Stimulated activated CD8-positive, alpha-beta memory T cell treated with anti-CD3 and anti-CD28 coated beads, Interleukin-15, amount 100 ng/mL, for 48 hours (primary cell): ENCODE measurements at places on chromosomes 6 and 20.

- DNase-seq = no peak
Measured at GRCh38 chr6:118325220-118325860, 222.8 kb upstream of the PLN start.

- no peak for DNase-seq
Measured at GRCh38 chr20:19347943-19348456, 135.6 kb downstream of the SLC24A3 start.

DNA sequence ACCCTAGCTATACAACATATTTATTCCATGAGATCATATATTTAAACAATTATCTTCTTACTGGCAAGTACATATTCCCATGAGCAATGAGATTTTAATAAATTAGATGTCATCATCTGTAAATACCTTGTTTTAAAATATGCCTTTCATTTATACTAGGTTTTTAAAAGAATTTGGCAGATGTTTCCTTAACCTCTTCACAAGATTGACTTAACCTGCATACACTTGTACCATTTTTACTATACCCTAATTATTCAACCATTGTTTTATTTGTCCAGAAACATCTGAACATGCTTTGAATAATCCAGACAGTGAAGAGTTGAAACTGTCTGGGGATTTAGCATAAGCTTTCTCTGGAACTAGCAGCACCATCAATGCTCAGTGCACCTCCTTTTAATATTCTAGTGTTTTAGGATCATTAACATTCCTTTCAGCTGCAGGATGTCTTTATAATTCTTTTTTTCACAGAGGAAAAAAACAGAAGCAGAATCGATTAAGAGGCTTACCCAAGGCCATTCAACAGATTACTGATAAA is 188.0 kb upstream of the TENT5A start:
- no peak for DNase-seq

GRCh38 chr6:125818225-125818657 is 27.5 kb downstream of the NCOA7 start:
- no peak for DNase-seq

DNA sequence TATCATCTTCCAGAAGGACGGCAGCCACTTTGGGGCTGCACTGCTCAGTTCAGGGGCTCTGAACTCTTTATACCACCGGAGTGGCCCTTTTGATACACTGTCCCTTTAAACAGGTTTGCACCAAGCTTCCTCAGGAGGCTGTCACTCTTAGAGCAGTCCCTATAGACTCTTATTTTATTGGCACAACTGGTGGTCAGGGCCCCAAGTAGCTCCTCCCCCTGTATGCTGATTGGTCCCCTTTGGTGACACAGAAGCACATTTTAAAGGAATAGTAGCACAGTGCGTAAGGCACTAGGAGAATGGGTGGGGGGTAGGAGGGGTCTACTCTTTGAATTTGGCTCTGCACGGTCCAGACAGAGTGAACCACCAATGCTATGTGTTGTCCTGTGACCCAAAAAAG is 122.6 kb upstream of the MLN start:
- DNase-seq = no peak

DNA sequence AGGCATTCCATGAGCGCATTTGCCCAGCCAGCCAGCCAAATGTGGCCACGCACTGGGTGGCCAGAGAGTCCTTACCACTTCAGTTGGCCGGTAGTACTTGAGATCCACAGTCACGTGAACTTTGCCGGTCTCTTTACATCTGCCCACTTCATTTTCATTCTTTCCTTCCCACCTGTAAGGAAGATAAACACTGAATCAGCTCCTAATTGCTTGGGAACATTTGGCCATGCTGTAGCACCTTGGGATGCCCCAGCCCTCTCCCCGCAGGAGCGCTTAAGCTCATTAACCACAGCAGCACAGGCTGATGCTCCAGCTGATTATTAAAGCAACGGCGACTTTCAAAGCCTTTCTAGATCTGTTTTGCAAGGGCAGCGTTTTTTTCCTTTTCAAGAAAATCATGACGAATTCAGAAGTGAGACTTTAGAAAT is 116.6 kb downstream of the FOXC1 start:
- no peak for DNase-seq

DNA sequence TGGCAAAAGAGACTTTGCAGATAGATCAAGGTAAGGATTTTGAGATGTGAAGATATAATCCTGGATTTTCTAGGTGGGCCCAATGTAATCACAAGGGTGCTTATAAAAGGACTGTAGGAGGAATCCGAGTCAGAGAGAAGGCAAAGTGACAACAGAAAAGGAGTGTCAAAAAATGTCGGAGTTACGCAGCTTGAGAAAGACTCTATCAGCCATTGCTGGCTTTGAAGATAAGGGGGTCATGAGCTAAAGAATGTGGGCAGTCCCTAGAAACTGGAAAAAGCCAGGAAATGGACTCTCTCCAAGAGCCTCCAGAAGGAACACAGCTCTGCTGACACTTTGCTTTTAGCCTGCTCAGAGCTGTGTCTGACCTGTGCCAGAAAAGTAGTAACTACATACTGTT is 8.7 kb upstream of the RWDD1 start:
- DNase-seq = no peak

- DNase-seq = no peak
Measured at GRCh38 chr6:16712931-16713484, 48.3 kb downstream of the ATXN1 start.

GRCh38 chr6:160358225-160359119 is 10.3 kb downstream of the SLC22A3 start:
- DNase-seq = no peak

DNA sequence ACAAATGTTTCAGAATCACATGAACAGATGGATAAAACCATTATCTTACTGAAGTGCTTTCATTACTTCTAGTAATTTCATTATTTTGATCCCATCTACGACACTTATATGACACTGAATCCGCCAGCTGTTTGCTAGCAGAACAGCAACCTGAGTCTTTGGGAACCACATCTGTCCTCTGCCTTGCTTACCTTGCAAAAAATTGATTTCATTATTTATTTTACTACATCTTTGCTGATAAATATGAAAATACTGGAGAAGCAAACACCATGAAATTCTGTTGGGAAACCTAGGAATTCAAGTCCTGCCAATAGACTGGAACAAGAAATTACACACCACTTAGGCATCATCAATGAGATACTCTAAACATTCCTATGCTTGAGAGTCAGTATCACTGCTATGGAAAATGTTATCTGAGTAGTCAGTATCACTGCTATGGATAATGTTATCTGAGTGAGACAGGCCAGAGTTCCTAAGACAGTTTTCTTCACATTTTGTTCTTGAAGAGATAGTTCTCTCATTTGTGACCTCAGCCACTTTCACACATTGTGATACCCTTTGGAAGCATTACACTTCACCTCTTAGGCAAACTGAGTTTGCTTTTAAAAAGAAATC is 91.9 kb downstream of the PDE10A start:
- no peak for DNase-seq

- no peak for DNase-seq
Measured at GRCh38 chr6:119609865-119610264, 260.3 kb upstream of the MAN1A1 start.

DNA sequence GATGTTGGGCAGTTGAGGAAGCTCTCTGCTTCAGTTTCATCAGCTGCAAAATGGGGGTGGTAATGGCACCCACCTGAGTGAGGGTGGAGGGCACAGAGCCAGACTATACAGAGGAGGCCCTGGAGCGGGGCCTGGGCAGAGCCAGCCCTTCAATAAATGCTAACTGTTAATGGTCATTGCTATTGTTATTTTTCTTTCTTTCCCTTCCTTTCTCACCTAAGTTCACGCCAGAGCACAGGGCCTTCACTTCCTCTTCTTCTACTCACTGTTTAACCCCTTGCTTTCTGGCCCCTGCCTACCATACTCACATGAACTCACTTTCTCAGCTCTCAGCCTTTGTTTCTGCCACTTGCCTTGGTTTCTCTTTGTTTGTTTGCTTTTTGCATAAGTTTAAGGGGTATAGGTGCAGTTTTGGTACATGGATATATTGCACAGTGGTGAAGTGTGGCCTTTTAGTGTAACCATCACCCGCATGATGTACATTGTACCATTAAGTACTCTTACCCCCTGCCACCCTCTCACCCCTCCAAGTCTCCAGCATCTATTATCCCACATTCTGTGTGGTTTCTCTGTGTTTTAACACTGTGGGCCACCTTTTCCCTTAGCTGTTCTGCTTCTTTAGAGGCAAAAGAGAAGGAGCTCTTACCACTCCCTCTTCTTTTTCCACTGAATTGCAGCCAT is 7.5 kb upstream of the RREB1 start:
- DNase-seq = no peak

DNA sequence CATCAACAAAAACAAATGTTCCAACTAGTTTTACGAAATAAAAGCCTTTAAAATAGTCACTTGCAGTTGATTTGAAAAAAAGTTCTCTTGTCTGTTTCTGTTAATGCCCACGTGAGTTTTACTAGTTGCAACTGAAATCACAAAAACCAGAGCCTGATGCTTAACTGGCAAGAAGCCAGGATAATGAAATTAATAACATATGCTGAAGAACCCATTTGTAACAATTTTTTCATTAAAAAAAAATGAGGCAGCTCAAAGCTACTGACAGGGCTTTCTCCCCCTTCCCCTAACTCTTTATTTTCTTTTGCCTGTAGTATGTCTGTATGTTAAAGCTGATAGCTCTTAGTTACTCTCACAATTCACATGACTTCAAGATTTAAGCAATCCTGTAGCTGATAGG is 132.7 kb upstream of the EYA4 start:
- DNase-seq = no peak

- DNase-seq = no peak
Measured at GRCh38 chr6:137866200-137866913, 702 bp upstream of the TNFAIP3 start.

DNA sequence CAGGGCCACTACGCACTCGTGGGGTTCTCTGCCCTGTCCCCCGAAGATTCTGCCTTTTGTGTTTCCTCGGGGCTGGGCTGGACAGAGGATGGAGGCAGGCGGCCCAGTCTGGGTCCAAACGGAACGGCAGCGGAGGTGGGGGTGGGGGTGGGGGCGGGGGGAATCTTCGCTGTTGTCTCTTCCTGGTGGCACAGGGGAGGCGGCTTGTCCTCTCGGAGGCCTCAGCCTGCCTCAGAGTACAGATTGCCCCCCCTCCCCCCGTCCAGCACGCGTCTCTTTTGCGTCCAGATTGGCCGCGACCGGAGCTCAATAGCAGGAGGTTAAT is 1.4 kb upstream of the INSM1 start:
- DNase-seq = no peak

- no peak for DNase-seq
Measured at GRCh38 chr20:60192326-60192725, 234.1 kb downstream of the CDH26 start.

GRCh38 chr6:148528292-148528691 is 185.7 kb downstream of the SASH1 start:
- no peak for DNase-seq

DNA sequence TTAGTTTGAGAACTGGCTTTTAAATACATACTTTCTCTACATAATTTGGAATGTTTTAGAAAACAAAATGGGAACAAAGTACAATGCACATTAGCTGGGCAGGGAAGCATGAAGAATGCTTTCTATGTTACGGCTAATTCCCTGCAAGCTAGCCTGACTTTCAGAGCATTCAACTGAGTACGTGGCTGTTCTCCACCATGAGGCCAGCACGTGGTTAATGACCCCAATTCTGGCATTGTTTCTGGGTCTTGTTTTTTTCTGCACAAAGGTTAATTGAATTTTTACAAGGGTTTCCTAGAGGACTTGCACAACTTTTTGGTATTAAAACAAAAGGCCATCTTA is 208.6 kb upstream of the AGPAT4 start:
- no peak for DNase-seq

DNA sequence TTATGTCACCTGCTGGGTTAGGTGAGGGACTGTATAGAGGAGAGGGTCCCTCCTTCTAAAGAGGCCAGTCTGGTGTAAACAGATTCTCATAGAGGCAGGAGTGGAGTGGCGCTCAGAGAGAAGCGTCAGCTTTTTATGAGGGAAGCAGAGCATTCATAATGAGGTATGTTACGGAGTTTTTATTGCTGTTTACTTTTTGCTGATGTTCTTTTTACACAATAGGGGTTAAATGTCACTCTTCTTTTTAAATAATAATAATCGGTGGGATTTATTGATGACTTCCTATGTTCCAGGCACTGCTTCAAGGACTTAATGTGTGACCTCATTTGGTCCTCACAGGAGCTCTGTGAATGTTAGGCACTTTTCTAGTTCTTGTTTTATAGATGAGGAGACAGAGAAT is 79.9 kb downstream of the L3MBTL3 start:
- DNase-seq = no peak

GRCh38 chr6:27043244-27043643 is 204.3 kb upstream of the PRSS16 start:
- DNase-seq = no peak

GRCh38 chr6:52399511-52400312 is 20.4 kb upstream of the EFHC1 start:
- no peak for DNase-seq

DNA sequence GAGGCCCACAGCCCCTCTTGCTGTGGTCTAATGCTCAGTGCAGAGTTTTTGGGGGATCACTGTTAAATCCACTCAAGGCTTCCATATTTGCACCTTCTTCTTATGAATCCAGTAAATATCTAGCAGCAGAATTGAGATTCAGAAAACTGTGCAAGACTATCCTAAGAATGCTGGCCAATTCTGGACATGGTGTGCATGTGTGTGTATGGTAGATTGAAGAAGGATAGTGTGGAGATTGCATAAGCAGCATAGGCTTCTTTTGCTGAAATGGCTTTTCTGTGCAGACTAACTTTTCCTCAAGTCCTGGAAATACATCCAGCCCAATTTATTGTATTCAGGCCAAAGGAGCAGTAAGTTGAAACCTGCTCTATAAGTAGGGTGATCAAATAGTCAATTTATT is 39.7 kb downstream of the FBXO9 start:
- DNase-seq = no peak

- DNase-seq = no peak
Measured at GRCh38 chr6:2624177-2624576, 126.5 kb downstream of the MYLK4 start.

GRCh38 chr6:17021539-17021889 is 80.3 kb upstream of the STMND1 start:
- no peak for DNase-seq

GRCh38 chr20:43189554-43190331 is at the start of gene PTPRT:
TSS of gene PTPRT (minus strand) at chr20:43189906. CDS start at chr20:43189733, 173 bp downstream.
- no peak for DNase-seq
